ENCODE measurements at places on chromosomes 16 and 17.

DNA sequence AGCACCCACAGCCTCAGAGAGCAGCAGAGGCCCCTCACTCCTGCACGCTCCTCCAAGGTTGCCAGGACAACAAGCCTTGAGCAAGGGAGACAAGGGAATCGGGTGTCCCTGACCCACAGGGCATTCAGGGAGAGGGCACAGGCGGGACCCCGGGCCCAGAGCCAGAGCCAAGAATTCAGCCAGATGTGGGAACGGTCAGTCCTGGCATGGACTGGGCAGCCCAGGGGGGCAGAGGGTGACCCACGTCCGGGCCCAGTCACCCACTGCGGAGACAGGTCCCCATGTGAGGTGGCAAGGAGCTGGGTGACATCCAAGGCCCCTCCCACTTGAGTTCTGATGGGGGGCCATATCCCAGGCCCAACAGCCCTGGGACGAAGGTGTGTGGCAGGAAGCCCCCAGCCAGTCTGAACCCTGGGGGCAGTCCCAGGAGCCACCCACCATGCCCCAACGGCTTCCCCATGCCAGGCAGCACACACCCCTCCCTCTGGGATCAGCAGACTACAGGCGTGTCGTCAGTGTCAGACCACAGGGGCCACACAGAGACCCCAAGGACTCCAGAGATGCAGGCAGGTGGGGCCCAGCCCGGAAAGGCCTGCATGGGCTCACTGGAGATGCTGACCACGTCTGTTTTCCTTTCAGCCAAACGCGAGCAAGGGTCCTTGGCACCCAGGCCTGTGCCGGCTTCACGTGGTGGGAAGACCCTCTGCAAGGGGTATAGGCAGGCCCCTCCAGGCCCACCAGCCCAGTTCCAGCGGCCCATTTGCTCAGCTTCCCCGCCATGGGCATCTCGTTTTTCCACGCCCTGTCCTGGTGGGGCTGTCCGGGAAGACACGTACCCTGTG lies 23.0 kb downstream of the USP6 start:
- no peak for DNase-seq

- no peak for DNase-seq
Measured at GRCh38 chr16:14628806-14629611, 1.1 kb downstream of the PARN start.

GRCh38 chr16:3807425-3808123 lies 72.9 kb downstream of the CREBBP start:
- no peak for DNase-seq

- no peak for DNase-seq
Measured at GRCh38 chr17:80361495-80362220, 53.3 kb upstream of the ENDOV start.

- no peak for DNase-seq
Measured at GRCh38 chr16:63157818-63158217, 1121.6 kb upstream of the CDH8 start.

DNA sequence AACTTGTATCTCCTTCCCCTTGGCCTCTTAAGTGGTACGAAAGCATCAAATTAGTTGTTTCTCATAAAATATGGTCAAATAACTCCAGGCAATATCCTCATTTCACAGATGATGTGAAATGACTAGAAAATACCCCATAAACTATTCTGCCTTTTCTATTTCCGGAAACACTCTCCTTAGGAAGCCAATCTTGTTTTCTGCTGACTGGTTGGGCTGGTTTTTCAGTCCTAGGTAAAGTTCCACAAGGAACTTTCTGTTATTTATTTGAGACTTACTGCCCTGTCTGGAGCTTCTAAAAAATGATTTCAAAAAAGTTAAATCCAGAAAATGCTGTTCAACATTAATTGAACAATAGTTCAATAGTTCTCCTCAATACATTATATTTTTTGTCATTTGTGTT lies 7.3 kb downstream of the MYOCD start:
- no peak for DNase-seq

DNA sequence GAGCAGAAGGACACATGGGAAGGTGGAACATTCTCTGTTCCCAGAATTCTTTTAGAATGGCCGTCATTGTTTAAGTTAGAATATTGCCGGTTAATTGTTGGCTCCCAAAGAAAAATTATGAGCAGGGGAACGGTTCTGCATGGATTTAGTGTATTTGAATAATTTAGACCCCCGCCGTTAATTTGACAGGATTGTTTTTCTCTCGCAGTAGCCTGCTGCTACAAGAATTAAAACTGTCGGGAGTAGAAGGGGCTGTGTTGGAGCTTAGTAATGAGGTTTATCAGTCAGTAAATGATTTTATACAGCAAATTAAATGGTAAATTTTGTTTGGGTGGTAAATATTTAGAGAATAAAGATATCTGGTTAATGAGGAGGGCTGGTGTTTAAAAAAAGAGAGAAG lies 431.2 kb upstream of the DYNLRB2 start:
- no peak for DNase-seq

DNA sequence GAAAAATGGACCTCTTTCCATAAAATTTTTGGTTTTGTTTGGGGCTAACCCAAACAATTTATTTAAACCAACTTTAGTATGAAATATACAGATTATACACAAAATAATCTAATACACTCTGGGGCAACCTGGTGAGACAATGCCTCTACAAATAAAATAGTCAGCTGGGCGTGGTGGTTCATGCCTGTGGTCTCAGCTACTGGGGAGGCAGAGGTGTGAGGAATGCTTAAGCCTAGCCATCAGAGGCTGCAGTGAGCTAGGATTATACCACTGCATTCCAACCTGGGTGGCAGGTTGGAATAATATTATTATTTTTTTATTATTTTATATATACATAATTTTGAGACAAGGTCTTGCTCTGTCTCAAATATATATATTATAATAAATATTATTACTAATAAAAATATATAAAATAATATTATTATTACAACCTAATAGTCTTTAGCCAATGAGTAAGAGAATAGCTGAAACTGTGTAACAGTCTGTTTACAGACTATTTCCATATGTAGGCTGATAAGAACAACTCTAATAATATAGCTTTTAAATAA lies 50.5 kb downstream of the GLG1 start:
- no peak for DNase-seq

DNA sequence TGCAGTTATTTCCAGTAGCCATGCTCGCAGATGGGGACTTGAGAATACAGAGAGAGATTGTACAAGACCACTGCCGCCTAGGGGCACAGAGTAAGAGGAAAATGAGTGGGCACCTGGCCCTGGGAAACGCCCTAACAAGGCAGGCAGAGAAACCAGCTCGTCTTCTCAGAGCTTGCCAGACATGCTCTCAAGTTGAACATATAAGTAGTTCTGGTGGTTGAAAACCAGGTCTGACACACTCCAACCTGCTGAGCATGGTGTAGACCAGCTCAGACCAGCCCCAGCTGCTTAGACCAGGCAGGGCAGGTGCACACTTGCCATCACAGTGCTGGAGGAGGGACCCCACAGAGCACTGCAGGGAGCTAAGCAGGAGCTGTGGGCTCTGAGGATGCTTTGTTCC lies 250.5 kb downstream of the CPPED1 start:
- no peak for DNase-seq

DNA sequence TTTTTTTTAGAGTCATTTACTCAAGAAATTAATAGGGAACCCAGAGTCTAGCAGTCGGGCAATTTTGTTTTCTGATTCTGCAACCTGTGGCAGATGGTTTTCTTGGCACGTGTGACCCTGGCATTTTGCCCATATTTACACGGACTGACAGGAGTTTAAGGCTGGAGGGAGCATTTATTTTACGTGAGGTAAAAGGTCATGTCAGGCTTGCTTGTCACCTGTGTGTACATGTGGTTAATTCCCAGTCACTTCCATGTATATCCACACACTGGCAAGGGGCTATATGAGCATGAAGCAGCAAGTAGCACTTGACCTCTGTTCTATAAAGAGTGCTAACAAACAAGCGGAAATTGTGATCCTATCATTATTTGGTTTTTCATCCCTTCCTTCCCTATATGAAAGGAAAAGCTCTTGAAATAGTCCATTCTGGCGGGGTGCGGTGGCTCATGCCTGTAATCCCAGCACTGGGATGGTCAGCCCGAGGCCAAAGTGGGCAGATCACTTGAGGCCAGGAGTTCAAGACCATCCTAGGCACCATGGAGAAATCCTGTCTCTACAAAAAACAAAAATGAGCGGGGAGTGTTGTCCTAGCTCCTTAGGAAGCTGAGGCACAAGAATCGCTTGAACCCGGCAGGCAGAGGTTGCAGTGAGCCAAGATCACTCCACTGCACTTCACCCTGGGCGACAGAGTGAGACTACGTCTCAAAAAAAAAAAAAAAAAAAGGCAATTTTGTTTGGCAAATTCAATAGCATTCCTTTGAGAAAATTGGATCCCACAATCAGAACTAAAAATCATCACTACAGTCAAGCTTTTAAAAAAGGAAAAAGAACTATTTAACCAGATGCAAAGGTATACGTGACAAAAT lies 2.1 kb downstream of the SPAG9 start:
- DNase-seq: no peak

- no peak for DNase-seq
Measured at GRCh38 chr17:12386225-12386624, 279.5 kb upstream of the MYOCD start.

- no peak for DNase-seq
Measured at GRCh38 chr17:50289991-50290702, 15.9 kb downstream of the TMEM92 start.

DNA sequence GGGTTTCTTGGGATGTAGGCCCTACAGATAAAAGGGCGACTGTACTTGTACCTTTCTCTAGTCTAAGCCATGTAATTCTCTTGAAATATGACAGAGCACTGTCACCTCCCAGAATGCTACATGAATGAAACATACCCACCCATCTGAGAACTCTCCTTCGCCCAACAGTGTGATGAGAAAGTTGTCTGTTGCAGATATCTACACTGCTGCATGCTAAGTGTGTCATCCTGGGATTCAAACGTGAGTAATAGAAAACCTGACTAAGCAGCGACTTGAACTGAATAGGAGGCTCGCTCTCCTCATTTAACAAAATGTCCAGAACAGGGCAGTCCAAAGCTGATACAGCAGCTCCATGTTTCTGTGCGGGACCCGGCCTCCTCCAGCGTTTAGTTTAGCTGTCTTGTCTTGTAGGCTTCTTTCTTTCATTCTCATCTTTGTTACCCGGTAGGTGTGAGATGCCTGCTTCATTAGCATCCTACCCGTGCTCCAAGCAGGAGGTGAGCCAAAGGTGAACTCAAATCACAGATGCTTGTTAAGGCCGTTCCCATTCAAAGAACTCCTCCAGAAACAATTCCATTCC lies 211.9 kb downstream of the PRKCA start:
- DNase-seq: no peak

GRCh38 chr16:83992624-83993023 lies 24.6 kb downstream of the NECAB2 start:
- no peak for DNase-seq

- DNase-seq: no peak
Measured at GRCh38 chr16:81842564-81843242, 63.6 kb downstream of the PLCG2 start.

DNA sequence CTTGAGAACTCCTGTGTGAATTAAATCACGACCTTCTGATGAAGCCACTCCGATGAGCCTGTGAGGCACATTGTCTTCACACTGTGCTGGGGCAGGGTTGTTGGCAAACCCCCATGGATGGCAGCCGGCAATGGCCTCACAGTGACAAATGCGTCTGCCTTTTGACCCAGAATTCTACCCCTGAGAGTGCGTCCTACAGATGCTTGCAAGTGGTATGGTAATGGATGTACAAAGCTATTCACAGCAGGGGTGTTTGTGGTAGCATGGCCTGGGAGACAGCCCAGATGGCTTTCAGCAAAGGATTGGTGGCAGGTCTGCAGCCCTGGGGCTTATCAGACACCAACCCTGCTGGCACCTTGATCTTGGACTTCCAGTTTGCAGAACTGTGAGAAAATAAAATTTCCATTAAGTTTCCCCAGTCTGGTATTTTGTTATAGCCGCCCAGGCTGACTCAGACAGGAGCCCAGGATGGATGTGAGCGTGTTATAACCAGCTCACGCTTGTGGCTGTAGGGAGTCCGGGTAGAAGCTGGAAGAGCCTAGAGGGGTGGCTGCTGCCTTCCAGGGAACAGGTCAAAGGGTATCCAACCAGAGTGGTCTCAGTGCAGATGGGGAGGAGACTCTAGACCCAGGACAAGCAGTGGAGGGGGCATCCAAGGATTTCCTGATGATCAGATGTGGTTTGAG lies 10.1 kb downstream of the AFMID start:
- no peak for DNase-seq

GRCh38 chr16:48538746-48539484 lies 71.1 kb downstream of the N4BP1 start:
- DNase-seq: no peak

GRCh38 chr17:15346066-15346595 lies 4.7 kb upstream of the TEKT3 start:
- DNase-seq: no peak

GRCh38 chr16:71726476-71727315 lies 2.2 kb upstream of the PHLPP2 start:
- DNase-seq: no peak

DNA sequence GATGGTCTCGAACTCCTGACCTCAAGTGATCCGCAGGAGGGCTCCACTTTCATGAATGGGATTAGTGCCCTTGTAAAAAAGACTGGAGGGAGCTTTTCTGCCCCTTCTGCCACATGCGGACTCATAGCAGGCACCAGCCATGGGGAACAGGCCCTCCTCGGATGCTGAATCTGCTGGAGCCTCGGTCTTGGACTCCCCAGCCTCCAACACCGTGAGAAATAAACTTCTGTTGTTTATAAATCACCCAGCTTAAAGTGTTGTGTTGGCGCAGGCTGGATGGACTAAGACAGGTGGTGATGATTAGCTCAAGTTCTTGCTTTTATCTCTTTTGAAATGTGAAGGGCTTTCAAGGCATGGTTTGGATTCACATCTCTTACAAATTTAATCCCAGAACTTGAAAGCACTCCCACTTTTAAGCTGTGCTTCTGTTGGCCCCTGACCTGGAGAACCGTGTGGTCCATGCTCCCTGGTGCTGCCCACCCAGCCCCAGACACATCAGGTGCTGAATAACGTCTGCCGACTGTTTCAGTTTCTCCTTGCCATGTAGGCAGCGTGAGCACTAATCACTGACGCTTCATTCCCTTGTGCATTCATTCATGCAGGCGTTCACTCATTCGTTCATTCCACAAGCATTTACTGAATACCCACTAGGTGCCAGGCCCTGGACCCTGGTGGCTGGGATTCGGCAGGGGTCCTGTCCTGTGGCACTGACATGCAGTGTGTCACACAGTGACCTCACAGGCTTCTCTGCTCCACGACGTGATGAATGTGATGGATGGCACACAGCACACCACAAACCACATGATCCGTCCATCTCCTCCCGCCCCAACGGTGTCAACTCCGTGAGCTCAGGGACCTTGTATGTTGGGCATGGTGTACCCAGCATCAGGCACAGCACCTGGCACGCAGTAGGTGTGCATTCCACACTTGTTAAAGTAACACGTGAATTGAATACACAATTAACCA lies 8.9 kb downstream of the CIBAR2 start:
- no peak for DNase-seq

DNA sequence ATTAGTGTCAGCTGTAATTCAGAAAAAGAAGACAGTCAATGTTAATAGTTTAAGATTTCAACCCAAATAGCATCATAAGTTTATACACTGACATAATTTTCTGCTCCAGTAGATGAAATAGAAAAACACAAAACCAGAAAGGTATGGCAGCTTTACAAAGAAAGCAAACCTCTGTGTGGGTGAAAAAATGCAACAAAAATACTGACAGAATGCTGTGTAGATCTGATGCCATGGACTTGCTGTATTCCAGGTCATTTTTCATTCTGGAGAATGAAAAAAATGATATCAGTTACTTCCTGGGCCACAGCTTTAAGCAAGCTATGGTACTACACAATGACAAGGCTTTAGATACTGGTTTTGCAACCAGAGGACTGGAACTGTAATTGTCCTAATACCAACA lies 116.0 kb downstream of the MAP2K4 start:
- DNase-seq: no peak

Data from stimulated activated CD8-positive, alpha-beta memory T cell treated with anti-CD3 and anti-CD28 coated beads, Interleukin-15, amount 100 ng/mL, for 4 hours (primary cell).